Stimulated activated CD8-positive, alpha-beta memory T cell treated with anti-CD3 and anti-CD28 coated beads, Interleukin-4, amount 100 ng/mL, for 1 hour (primary cell): ENCODE measurements at places on chromosomes 13 and 19.

- no peak for DNase-seq
These were observed 79.5 kb downstream of the RUBCNL start for GRCh38 chr13:46307554-46307953.

GRCh38 chr19:38004186-38004520 is 97.1 kb downstream of the SIPA1L3 start:
- no peak for DNase-seq

DNA sequence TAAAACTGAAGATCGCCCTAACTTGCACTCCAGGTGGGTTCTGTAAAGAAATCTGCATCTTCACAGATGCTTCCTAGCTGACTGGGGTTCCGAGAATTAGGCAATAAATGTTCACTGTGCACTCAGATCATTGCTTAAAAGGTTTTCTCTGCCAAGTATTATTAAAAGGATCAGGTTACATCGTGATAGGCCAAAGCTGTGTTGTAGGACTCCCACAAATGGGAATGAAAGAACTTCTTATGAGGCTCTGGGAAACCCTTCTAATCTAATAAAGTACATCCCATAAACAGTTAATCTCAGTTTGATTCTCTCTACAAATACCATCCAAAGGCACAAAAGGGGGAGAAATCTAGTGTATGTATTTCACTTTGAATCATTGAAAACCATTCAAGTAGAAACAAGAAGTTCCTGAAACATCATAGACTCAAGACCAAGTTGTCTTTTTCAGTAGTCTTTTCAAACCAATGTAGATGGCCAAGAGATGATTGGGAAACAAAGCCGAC is 7.1 kb upstream of the POU4F1 start:
- no peak for DNase-seq

DNA sequence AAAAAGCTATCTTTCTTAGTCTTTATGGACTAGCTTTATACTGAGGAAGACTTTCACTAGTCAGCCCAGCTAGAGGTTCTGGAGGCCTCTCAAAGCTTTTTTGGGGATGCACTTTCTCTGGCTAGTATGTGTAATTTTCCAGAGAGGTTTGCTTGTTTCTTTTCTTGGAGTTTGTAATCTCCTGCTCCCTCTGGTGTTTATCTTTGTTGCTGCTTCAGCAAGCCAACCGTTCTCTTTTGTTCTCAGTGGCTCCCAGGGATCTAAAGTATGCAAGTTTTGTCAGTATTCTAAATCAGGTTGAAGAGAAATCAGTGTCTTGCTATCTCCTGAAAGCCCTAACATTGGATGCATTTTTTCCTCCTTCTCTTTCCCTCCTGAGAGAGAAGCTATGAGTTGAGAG is 121.1 kb upstream of the MYO16 start:
- DNase-seq: no peak

- DNase-seq: no peak
These were observed 2.9 kb upstream of the PTOV1 start for GRCh38 chr19:49847731-49848696.

GRCh38 chr19:1019980-1020867 is 699 bp downstream of the TMEM259 start:
- DNase-seq: no peak

GRCh38 chr19:43595605-43595998 is 332 bp downstream of the IRGQ start:
- DNase-seq: no peak
